ENCODE measurements at places on chromosomes 7 and 10.
A peak's percentile ranks its signal among the peaks of the same experiment; 100 is the strongest.

DNA sequence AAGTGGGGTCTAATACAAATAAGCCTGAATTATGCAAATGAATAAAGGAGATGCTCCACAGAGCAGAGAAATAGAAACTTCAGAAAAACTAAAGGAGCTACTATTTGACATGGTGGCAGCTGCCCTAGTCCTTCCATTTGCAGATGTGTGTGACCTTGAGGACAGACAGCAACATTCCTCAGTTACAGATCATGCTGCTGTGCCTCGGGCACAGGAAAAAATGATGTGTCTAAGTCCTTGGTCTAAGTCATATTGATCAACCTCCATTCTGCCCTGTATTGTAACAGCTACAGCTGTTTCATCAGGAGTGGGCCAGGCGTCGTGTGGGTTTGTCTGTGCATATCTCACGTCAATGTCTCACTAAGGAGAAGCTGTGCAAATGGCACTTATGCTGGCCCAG, 710.4 kb downstream of the TNS3 start:
- DNase-seq = no peak

GRCh38 chr10:74419958-74420375, 268.9 kb downstream of the ADK start:
- peak; percentile 11 for DNase-seq

DNA sequence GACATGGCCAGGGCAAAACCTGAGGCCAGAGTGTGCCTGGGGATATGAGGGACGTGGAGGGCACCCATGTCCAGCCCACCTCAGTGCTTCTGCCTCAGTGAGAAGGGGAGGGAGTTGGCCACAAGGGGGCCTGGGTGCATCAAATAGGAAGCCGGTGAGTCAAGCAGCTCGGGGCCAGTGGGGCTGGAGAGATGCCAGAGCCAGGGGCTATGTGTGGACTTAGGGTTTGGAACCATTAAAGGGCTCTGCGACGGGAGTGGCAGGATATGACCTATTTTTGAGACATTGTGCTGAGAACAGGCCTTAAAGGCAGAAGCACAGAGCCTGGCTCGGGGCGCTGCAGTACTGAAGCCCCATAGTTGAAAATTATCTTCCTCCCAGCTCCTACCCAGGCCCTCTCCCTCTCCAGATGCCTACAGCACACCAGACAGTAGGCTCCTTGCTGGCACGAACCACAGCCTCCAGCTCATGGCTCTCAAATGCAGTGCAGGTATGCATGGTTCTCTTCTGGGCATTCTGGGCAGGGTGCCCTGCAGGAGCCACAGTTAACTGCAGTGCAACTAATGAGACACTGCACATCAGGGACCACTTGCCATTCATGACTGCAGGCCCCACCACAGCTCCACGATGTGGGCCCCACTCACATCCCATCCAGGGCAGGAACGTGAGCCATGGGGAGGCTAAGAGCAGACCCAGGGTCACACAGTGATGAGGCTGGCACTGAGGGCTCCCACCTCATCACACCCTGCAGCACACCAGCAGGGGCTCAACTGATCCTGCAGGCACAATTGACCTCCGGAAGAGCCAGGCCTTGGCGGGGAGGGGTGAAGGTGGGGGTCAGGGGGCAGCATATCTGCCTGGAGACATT, 7.2 kb upstream of the PGAM2 start:
- peak; percentile 91 for DNase-seq

DNA sequence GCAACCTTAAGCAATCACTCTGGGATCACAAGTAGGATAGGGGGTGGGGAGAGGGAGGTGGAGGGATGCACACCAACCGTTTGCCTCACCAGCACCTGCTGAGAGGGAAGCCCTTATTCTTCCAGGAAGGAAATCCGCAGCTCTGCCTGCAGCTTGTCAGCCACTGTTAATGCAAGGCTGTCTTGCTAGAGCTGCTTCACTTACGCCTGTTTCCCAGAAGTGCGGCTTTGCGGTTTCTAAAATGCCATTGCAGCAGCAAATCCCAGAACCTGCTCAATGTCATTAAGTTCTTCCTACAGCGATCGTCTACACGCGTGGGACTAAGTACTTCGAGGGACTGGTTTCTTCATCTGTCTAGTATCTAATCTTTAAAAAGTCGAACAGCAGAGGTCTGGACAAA, 191.1 kb downstream of the ZMYND11 start:
- no peak for DNase-seq

- no peak for DNase-seq
These were observed 354.5 kb downstream of the FGFR2 start for GRCh38 chr10:121243609-121244241.

DNA sequence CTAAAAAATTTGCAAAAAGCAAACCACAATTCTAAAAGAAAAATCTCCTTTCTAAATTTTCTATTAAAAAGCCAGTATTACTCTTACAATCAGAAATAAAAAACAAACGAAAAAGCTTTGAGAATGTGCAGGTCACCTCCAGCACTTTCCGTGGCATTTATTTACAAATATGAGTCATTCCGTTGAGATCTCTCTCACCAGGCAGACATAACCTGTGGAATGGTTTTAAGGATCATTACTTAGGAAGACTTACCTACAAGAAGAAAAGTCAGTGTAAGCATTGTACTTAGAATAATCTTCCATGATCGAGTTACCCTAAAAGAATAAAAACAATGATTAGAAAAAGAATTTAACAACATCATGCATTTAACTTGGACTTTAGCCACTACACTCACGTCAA, 3.3 kb downstream of the SUN3 start:
- DNase-seq = no peak

DNA sequence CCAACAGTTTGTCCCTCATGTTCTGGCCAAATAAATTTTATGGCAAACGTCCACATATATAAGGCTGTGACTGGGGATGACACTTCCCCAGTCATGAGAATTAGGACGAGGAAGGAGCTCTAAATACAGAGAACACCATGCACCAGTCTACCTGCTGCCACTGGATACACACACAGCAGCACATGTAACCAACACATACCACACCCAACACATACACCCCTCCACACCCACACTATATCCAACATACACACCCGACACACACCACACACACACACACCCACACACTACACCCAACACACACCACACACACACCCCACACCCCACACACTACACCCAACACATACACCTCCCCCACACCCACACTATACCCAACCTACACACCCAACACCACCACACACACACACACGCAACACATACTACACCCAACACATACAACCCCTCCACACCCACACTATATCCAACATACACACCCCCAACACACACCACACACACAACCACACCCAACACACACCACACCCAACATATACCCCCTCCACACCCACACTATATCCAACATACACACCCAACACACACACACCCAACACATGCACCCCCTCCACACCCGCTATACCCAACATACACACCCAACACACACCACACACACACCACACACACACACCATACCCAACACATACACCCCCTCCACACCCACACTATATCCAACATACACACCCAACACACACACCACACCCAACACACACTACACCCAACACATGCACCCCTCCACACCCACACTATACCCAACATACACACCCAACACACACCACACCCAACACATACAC, 74.1 kb downstream of the HIPK2 start:
- DNase-seq = no peak

DNA sequence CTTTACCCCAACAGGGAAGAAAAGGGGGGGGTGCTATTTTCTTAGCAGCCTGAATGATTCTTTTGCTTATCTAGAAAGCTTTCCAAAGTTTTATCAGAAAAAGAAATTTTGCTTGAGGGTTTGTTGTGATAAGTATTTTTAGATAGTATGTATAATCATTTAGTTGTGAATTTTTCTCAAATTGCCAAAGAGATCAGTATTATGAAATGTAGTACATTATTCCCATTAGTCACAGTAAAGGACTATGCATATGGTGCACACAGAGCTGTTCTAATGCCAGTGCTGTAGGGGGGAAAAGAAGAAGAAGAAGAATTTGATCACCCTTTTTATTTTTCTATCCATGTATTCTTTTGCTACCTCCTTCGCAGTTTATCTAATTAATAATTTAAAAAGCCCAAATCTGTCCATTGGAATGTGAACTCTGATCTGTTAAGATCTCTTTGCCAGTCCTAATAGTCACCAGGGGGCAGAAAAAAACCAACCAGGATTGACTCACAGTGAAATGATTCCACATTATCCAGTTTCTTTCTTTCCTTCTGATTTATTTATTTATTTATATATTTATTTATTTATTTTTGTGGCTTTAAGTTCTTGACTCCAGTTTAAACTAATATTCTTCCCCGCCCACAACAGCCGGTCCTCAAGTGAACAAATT, 4.7 kb downstream of the RBM20 start:
- DNase-seq = no peak

- DNase-seq = peak; percentile 44
These were observed 121.1 kb downstream of the MALRD1 start for GRCh38 chr10:19169684-19170083.

- no peak for DNase-seq
These were observed 858.7 kb downstream of the REEP3 start for GRCh38 chr10:64379898-64380297.

- peak; percentile 23 for DNase-seq
These were observed 337.2 kb downstream of the C7orf25 start for GRCh38 chr7:42574685-42575084.

DNA sequence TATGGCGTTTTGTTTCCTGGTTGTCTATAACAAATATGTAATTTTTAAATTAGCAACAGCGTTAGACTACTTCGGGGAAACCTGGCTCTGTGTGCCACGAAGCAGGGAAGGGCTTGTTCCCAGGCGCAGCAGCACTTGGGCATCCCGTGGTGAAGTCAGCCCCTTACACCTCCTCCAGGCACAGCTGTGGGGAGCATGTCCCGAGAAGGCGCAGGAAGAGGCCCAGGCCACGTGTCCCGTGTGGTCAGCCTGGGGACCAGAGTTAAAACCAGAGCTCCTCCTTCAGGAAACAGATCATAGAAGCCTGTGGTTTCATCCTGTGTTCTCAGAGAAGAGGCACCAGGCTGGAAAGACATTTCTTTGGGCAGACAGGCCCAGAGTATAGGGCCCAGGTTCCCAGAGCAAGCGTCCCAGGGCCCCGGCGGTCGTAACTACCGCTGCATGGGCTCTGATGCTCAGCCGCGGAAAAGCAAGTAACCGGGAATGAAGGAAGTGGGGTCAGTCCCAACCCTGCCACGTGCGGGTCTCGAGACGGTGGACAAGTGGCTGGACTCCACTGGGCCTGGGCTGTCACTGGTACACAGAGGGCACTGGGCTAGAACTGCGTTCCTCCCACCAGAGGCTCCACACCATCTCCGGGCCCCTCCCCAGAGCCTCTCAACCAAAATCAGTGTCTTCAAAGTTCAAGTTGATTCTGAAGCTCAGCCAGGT, 7.1 kb downstream of the NUDT1 start:
- DNase-seq = peak; percentile 94

DNA sequence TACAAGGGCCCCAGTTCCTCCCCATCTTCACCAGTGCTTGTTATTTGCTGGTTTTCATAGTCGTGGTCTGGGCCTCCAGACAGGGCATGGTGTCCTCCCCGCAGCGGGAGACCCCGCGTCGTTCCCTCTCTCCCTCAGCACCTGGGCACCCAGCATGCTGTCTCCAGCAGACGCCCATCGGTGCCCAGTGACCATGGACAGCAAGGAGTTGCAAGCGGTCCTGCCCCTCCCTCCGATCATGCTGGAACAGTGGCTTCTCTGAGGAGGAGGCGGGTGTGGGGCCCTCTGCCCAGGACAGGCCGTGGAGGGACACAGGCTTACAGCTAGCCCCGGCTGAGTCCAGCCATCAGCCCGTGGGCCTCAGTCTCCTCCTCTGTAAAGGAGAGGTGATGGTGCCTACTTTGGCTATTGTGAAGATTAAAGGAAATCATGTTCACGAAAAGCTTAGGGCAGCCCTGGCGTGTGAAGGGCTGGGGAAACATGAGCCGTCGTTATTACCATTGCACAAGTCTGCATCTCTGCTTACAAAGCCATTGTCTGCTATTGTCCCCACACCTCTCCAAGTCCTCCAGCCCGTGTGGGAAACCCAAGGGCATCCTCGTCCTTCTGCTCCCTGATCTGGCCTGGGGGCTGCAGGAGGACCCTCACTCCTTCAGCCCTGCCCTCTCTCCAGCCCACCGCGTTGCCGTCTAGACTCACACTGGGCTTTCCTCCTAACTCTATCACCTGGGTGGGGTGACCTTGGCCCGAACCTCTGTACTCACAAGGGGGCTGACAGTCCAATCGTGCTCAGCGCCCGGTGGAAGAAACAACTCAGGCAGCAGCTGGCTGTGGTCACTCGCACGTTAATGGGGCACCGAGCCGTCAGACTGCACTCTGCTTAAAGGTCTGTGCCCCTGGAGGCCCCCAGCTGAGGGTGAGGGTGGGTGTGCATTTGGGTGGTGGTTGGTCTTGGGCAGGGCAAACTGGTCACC, 29.9 kb downstream of the EN2 start:
- no peak for DNase-seq

DNA sequence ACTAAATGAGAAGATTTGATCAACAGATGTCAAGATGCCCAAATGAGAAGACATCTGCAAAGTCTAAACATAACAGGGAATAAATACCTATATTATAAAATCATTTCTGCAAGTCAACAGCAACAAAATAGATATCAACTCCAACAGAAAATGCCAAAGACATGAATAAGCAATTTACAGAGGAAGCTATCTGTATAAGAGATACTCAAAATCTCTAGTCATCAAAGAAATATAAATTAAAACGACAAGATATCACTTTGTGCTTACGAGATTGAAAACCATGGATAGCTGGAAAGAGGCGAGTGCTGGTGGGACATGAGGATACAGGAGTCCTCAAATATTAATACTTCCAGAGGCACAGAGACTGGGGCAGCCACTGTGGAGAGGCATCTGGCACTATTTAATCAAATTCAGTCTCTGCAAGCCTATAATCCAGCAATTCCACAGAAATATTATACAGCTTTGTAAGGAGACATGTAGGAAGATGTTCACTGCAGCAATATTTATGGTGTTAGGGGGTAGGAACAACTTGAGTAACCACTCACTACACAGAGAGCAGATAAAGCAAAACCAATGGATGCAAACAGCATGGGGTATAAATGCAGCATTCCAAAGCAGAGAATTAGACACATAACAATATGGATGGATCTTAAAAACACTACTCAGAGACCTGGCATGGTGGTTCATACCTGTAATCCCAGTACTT, 4.8 kb downstream of the DNMBP start:
- DNase-seq = no peak
